ENCODE measurements at places on chromosomes 13 and 19.

- DNase-seq = peak; percentile 30
Measured at GRCh38 chr19:10871711-10872545, 575 bp downstream of the CARM1 start.

- DNase-seq = no peak
Measured at GRCh38 chr13:111493468-111493867, 173.0 kb downstream of the TEX29 start.

- DNase-seq = no peak
Measured at GRCh38 chr13:99944606-99945005, 27.0 kb downstream of the ZIC5 start.

DNA sequence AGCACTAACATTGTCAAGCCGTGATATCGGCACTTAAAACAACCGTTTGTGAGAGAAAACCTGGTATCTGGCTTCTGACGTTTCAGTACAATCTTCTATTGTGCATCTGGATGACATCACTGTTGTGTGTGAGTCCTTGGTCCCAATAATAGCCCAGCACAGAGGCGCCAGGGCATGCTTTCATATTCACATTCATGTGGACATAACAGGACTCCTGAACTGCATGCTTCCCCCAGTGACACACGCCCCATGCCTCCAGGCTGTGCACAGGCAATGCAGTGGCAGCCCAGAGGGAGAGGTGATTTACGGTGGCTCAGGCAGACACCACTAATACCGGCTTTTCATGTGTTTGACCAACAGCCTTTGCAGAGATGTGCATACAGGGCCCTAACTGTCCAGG lies 58.1 kb downstream of the MRPL57 start:
- no peak for DNase-seq

GRCh38 chr13:73240193-73240592 lies 181.4 kb downstream of the KLF5 start:
- no peak for DNase-seq

- no peak for DNase-seq
Measured at GRCh38 chr13:83221813-83222241, 660.4 kb downstream of the SLITRK1 start.

DNA sequence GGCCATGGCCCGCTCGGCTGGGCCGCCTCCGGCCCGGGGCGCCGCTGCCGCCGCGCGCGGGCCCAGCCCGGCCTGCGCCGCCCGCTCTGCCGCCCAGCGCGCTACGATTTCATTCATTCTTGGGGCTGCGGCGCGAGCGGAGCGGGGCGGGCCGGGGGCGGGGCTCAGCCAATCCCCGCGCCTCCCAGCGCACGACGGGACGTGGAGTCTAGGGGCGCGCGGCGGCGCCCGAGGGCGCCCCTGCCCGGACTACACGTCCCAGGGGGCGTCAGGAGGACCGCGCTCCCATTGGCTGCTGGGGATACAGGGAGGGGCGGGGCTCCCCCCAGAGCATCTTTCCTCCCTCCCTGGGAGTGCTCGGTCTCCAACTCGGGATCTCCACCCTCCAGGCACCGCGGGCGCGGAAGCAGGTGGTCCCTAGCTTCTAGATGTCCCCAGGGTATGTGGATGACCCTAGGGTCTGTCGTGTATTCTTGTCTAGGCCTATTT lies 5.6 kb upstream of the DPF1 start:
- DNase-seq = peak; percentile 18

DNA sequence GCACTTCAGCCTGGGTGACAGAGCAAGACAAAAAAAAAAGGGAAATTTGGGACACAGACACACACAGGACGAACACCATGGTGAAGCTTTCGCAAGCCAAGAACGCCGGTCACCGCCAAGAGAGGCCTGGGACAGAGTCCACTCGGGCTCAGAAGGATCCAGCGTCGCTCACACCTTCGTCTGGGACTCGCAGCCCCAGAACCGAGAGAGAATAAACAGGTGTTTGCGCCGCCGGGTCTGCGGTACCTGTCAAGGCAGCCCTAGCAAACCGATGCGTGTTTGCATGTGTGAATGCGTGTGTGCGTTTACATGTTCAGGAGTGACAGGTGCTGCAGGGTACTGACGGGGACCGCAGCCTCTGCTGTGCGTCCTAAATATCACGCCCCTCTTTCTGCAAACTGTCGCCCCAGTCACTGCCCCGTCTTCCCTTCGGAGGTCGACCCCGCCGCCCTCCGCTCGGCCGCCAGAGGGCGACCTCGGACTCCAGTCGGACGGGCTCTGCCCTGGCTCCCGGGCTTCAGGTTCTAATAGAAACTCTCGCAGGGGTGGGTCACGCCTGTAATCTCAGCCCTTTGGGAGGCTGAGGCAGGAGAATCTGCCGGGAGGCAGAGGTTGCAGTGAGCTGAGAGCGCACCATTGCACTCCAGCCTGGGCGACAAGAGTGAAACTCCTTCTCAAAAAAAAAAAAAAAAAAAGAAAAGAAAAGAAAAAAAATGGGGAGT lies 11.8 kb upstream of the CSNK1G2 start:
- DNase-seq = peak; percentile 92

- no peak for DNase-seq
Measured at GRCh38 chr13:110682746-110683145, 23.2 kb downstream of the CARS2 start.

GRCh38 chr19:31610018-31610417 lies 260.8 kb upstream of the TSHZ3 start:
- no peak for DNase-seq

DNA sequence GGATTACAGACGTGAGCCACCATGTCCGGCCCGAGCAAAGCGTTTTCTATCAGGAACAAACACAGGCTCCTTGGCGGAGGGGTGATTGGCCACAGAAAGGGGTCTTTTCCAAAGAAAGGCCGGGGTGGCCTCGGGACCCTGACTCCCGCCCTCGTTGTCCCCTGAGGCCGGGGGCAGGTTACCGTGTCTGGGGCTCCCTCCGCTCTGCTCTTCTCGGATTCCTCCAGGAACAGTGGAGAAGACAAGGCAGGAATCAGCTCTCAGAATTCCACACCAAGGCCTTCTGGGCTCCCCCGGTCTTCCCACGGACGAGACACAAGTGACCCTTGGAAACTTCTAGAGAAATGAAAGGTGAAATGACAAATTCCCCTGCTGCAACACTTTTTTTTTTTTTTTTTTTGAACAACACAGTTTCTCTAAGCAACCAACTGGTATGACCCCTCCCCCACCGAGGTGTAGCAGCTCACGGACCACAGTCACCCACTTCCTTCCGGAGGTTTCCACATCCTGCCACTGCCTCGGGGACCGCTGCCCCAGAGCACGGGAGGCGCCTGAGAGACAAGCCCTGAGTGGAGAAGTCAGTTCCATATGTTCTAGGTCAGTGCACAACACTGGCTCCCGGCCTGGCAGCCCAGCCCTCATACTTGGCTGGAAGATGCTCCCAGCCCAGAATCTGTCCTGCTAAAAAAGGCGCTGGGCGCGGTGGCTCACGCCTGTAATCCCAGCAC lies 11.0 kb downstream of the MOB3A start:
- DNase-seq = peak; percentile 95

GRCh38 chr13:48942131-48942530 lies 33.6 kb upstream of the FNDC3A start:
- DNase-seq = no peak

- no peak for DNase-seq
Measured at GRCh38 chr13:97019236-97019635, 25.0 kb upstream of the OXGR1 start.

GRCh38 chr13:94556621-94557020 lies 39.3 kb downstream of the TGDS start:
- no peak for DNase-seq

DNA sequence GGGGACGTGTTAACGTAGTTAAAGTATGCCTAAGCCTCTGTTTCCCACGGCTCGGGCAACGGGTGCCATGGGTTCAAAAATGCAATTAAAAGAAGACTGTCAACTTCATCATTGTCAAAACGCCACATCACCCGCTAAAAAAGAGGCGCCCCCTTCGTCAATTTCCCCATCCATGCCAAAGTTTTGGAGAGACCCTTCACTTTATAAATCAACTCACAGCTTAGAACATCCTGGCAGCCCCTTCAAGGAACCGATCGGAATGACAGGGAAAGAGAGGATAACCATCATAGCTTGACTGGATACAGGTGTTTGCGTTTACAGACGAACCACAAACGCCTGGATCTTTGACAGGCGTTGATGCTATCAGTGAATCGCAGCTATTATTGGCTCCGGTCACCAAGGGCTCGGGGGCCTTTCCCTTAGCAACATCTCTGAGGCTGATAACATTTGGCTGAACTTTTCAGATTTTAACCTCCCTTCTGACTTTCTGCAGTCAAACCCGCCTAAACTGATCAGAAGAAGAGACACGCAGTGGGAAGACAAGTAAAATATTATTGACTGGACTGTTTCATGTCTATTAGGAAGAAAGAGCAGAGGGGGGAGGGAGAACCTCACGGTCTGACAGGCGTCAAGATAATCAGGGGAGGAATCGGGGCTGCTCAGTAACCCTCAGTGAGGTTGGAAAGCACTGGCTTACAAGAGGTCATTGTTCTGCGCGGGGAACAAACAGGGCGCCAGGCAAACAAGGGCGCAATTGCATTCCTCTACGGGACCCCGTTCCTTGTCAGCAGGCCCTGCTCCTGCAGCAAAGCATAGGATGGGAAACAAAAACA lies 322.5 kb upstream of the ZNF507 start:
- no peak for DNase-seq

DNA sequence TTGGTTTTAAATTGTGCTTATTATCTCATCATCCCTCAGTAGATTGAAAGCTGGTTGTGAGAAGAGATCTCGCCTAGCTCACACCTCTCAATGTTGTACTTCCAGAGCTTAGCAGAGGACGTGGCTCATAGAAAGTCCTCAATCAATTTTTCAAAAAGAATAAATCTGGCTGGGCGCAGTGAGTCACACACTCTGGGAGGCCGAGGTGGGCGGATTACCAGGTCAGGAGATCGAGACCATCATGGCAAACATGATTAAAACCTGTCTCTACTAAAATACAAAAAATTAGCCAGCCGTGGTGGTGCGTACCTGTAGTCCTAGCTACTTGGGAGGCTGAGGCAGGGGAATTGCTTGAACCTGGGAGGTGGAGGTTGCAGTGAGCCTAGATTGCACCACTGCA lies 4.7 kb upstream of the ASF1B start:
- no peak for DNase-seq

GRCh38 chr13:91659256-91660075 lies 261.0 kb downstream of the GPC5 start:
- no peak for DNase-seq

DNA sequence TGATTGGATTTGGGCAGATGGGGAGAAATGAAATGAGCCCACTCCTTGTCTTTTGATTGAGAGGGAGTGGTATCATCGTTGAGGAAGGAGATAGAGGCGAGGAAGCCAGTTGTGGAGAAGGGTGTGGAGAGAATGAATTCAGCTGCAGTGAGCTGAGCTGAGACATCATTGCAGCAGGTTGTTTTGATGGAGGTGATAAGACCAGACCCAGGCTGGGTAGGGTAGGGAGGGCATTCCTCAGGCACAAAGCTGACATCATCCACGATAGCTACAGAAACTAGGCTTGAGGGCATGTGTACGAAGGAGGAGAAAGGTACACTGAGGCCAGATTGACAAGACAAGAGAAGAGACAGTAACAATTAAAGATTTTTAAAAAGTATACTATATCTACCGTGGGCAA lies 1500.9 kb upstream of the SLC10A2 start:
- DNase-seq = no peak

Data from CD8-positive, alpha-beta T cell (primary cell).